ENCODE measurements at places on chromosomes 4 and X. TPM values are rescaled to one million over a fixed set of nuclear protein-coding genes. Genes with fewer than 3 reads are reported as not detected.

LRIT3 gene
- total RNA-seq, result 0.13 TPM

DNA sequence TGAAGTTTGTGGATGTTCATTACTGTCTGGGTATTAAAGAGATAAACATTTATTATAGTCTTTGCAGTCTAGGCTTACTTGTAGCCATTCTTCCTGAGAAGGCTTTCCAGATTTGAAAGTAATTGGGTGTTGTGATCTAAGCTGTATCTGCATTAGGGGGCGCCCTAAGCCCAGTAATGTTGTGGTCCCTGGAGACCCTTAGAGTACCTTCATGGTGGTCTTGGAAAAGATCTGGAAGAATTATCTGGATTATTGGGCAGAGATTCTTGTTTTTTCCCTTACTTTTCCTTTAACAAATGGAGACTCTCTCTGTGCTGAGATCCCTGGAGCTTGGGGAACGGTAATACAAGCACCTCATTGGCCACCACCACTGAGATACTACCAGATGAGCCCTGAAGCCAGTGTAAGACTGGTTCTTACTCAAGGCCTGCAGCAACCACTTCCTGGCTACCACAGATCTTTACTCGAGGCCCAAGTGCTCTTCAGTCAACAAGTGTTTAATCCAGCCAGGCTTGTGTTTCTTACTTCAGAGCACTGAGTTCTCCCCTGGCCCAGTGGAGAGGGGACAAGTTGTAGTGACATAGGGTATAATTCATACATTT, 63.1 kb downstream of the RTL3 start:
- H3K27ac ChIP-seq, result no peak overlapping the region
- no peaks in the 10 kb centered on the region for H3K4me1 ChIP-seq
- H3K27me3 ChIP-seq, result no peaks in the 10 kb centered on the region
- DNase-seq, result peak; percentile 35
- H3K36me3 ChIP-seq, result peaks cover 2% of the 10 kb centered on the region
- no peak overlapping the region for H3K4me3 ChIP-seq

DNA sequence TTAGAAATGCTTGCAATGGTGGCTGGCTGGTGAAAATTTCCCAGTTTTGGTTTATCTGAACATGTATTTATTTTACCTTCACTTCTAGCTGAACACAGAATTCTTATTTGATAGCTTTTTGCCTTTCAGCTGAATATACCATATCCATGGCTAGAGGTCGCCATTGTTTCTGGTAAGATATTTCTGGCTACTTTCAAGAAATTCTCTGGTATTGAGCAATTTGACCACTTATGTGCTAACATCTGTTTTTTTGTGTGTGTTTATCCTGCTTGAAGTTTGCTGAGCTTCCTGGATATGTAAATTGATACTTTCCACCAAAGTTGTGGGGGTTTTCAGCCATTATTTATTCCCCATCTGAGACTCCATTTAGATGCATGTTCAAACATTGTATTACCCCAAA, 75.4 kb downstream of the FBXW7 start:
- peak overlapping the region; percentile 17 for H3K27ac ChIP-seq
- no peak for DNase-seq
- H3K27me3 ChIP-seq, result no peaks in the 10 kb centered on the region
- H3K4me3 ChIP-seq, result no peak overlapping the region

GRCh38 chr4:13137390-13137789, 346.8 kb downstream of the RAB28 start:
- H3K36me3 ChIP-seq, result peaks cover 4% of the 10 kb centered on the region
- no peaks in the 10 kb centered on the region for H3K27me3 ChIP-seq
- no peaks in the 10 kb centered on the region for H3K4me1 ChIP-seq
- DNase-seq, result no peak

DNA sequence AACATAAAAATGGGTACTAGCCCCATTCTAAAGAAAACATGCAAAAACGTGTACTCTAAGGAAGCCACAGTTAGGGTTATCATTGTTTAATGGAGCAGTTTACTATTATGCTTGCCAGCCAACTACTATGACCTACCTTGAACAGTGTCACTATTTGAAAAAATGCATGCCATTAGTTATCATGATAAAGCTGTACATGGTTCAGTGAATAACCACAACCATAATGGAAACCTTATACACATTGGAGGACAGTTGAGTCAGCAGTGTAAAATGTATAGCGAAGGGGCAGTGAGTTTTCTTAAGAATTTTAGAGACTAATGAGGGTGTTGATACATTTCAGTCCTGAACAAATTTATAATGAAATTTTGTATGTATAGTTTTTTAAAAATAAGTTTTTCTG, 381.9 kb downstream of the GRXCR1 start:
- H3K4me3 ChIP-seq, result no peak overlapping the region
- no peak overlapping the region for H3K27ac ChIP-seq
- no peaks in the 10 kb centered on the region for H3K36me3 ChIP-seq
- H3K4me1 ChIP-seq, result no peaks in the 10 kb centered on the region

Data from activated CD8-positive, alpha-beta T cell treated with anti-CD3 and anti-CD28 coated beads for 36 hours (primary cell).